Non-pigmented ciliary epithelial cell (primary cell): ENCODE measurements at places on chromosomes 5 and 9.

DNA sequence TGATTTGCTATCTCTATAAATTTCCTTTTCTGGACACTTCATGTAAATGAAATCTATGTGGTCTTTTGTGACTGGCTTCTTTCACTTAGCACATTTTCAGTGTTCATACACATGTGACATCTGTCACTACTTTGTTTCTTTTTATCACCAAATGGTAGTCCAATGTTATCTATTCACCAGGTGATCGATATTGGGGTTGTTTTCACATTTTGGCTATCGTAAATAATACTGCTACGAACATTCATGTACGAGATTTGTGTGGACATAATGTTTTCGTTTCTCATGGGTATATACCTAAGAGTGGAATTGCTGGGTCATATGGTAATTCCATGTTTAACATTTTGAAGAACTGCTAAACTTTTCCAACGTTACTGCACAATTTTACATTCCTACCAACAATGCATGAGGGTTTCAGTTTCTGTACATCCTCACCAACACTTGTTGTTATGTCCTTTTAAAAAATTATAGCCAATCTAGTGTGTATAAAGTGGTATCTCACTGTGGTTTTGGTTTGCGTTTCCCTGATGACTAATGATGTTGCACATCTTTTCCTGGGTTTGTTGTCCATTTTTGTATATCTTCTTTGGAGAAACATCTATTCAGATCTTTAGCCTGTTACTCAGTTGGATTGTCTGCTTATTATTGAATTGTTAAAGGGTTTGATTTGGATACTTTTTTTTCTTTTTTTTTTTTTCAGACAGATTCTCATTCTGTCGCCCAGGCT is 263.0 kb downstream of the PDZD2 start:
- no peak for DNase-seq

DNA sequence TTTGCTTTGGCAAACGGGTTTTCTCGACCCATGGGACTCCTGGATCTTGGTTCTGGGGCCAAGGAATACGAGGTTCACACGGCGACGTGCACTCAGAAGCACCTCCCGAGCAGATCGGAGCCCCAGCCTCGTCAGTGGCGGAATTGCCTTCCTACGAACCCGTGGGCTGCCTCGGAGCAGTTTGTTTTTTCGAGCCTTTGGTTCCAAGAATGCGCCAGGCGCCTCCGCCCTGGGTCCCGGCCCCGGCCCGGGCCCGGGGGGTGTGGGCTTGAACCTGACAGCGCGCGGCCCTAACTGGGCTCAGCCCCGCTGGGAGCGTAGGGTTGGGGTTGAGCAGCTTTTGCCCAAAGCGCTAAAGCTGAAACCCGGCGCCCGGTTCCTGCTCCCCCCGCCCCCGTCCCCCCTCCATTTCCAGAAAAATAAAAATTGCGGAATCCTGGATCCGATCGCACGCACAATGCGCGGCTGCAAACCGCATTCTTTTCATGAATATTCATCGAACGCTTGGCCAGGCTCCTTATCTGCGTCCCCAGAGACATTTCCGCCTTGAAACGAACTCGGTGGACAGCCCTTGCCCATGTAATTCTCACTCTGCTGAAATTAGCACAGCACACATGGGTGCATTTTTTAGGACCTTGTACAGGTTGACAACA is 1.0 kb downstream of the BASP1 start:
- no peak for DNase-seq

DNA sequence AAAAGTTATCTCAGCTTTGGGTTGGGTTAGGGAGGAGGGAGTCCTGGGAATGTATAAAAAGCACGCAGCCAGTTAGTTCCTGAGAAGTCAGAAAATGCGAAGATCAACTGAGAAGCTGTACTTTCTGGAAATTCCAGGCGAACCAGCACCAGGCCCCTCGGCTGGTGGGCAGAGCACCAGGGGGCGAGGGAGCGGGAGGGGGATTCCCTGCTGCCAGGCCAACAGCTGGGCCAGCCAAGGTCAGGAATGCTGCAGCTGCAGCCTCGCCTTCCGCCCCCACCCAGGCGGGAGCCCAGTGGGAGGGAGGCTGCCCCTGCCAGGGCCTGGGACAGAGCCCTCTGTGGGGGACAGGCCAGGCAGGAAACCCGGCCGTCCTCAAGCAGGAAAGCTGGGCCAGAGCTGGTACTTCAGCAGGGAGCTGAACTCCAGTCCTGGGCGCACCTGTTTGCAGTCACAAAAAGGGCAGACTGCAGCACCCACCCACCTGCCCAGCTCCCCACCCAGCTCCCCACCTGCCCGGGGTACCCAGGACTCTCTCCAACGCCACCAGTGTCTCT is 35.5 kb downstream of the VAV2 start:
- DNase-seq, result no peak

DNA sequence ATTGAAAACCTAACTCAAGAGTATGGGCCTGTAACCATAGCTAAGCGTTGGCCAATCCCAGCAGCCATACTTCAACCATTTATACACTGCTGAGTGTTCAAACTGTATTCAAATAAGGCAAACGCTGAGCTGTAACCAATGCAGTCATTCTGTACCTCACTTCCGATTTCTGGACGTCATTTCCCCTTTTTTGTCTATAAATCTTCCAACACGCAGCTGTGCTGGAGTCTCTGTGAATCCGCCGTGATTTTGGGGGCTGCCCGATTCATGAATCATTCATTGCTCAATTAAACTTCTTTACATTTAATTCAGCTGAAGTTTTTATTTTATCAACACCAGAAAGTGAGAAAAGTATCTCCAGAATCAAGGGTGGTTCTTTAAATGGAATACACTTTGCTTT is 31.7 kb downstream of the MTX3 start:
- DNase-seq, result no peak

DNA sequence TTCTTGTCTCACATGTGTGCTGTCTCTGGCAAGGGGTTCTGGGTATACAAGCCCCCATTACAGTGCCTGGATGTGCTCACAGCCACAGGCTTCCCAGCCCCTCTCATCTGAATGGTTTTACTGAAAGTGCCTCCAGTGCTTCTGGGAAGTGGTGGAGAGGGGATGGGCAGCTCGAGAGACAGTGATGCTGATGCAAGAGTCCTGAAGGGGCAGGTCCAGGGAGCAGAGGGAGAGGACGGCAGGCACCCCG is 93.5 kb downstream of the PHF2 start:
- DNase-seq, result no peak

- no peak for DNase-seq
Observed at GRCh38 chr5:81147886-81148571, 85.1 kb upstream of the CKMT2 start.

DNA sequence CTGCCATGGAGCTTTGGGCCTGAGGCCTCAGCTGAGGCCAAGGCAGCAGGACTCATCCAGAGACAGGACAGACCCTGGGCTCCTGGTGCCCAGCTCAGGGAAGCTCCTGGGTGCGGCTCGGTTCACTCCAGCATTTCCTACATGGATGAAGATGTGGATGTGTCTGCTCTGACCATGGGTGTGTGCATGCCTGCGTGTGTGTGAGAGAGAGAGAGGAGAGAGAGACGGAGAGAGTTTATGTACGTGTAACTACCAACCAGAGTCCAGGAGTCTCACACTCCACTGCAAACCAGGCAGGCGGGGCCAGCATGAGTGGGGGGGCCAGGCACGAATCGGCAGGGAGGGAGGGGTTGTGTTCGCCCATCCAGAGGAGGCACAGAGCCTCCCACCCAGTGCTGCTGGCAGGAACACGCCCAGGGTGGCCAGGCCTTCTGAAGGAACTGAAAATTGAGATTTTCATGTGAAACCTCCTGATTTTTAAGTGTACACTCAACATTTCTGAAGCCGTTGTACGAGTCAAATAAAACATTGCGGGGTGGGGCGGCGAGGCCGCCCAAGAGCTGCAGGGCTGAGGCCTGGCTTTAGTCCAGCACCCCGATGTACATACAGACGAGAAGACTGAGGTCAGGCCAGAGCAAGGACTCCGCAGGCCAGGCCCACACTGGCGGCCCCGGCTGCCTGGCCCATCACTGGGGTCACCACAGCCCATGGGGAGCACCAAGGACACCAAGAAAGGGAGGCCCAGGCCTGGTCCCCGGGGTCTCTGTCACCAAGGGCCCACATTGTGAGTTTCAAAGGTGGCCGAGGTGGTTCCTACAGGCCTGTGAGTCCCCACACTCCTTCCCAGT is 88.7 kb downstream of the ADAMTS2 start:
- DNase-seq, result no peak

DNA sequence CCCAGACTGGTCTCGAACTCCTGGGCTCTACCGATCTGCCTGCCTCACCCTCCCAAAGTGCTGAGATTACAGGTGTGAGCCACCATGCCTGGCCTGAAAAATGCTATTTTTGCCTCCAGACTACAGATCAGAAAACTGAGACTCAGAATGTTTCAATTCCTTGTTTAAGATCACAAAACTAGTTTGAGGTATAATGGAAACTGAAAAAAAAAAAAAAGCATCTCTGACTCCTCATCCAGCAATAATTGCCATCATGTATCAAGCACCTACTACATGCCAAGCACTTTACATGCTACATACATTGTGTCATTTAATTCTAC is 35.6 kb downstream of the PLAC8L1 start:
- no peak for DNase-seq

DNA sequence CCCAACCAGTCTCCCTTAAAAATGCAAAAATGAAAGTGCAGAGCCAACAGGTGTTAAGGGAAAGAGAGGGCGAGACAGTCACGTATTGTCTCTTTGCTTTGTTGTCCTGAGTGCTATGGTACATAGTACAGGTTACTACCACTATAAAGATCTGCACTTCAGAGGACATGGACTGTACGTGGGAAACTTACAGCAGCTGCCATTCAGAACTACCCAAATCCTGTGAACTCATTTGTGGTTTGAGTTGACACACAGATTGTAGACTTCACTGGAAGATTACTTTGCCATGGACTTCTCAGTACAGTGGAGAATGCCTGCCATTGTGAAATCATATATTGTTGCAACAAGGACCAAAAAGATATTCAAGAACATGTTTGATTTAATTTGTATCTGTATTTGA is 34.8 kb downstream of the FBXO38 start:
- no peak for DNase-seq

DNA sequence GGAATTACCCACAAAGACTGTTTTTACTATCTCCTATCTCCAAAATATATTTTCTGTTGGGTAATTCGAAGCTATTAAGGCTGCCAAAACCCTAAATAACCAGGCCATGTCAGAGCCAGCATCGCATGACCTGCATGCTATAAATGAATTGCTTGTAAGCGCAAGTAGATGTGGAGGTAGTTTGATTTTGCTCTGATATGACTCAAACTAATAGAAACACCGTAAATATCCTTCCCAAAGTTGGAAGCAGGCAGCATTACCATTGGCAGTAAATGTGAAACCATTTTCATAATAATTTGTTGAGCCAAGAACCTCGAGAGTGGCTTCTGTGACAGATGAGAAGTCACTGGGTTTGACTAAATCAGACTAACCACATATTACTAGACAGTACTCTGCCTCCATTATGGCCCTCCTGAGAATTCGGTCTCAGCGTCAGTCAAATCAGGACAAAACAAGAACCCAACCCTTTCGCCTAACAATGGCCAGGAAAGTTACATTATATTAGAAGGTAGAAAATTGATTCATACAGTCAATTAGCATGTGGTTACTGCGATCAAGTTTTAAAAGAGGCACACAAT is 289.8 kb downstream of the SPOCK1 start:
- no peak for DNase-seq

- no peak for DNase-seq
Observed at GRCh38 chr5:140220032-140220697, 45.2 kb downstream of the CYSTM1 start.

DNA sequence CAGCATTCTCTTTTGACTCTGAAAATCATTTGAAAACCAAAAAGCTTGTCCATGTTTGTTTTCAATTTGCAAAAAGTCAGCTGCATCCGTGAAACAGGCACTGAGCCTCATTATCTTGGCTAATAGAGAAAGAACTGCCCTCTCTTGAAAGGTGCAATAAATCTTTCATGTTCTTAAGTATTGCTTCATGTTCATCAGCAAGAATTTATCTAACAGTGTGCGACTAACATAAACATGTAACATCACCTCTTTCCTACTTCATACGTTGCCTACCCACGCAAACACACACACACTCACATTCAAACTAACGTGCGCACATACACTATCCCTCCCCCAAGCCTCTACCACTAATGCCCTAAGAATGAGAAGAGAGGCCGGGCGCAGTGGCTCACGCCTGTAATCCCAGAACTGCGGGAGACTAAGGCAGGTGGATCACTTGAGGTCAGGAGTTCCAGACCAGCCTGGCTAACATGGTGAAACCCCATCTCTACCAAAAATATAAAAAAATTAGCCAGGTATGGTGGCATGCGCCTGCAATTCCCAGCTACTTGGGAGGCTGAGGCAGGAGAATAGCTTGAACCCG is 629.7 kb upstream of the ZNF608 start:
- no peak for DNase-seq

DNA sequence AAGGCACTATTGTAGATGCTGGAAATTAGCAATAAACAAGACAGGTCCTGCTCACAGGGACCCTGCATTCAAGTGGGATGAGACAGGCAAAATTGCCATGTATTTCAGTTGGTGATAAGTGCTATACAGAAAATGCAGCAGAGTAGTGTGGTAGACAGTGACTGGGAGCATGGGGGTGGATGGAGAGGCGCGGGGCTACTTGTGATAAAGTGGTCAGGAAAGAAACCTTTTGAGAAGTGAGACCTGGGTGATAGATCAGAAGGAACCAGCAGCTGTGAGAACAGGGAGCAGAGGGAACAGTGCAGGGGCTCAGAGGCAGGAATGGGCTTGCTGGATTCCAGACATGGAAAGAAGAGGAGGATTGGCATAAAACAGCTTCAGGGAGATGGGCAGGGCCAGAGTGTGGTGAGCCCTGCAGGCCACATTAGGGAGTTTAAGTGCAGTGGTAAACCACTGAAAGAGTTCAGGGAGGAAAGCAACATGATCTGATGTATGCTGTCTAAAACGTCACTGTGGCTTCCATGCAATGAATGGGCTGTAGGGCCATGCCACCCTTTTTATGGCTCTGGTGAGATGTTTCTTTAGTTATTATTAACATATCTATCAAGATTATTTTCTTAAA is 7.3 kb downstream of the CRHBP start:
- DNase-seq, result no peak

DNA sequence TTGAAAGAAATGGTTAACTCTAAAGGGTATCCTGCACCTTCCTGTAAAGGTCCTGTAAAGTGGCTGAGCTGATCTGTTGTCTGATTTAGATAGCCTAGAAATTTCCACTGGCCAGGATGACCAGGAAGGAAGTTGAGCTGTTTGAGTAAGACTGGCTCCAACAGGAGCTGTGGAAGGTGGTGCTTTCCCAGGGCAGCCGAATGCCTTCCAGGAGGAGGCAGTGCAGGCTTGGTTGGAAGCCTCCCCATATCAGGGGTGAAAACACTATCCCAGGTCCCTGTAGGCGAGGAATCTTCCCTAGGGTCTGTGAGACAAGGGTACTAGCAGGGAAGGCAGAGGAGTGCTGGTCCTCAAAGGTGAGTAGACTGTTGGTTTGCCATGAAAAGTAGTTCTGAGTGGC is 98.4 kb downstream of the LIX1 start:
- DNase-seq, result no peak

DNA sequence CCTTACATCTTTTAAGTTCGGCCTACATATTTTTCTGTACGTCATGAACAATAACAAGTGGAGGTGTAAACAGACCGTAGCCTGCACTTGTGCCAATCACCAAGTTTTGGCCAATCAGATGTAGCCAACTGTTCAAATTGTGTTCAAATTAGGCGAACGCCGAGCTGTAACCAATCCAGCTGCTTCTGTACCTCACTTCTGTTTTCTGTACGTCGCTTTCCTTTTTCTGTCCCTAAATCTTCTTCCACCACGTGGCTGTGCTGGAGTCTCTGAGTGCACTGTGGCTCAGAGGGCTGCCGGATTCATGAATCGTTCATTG is 26.4 kb downstream of the TRIM14 start:
- no peak for DNase-seq

GRCh38 chr9:76298521-76299144 is 95.6 kb downstream of the RFK start:
- DNase-seq, result no peak

- DNase-seq, result no peak
Observed at GRCh38 chr9:512555-513272, 298.0 kb downstream of the DOCK8 start.
